ENCODE measurements at places on chromosomes 13 and 19.

DNA sequence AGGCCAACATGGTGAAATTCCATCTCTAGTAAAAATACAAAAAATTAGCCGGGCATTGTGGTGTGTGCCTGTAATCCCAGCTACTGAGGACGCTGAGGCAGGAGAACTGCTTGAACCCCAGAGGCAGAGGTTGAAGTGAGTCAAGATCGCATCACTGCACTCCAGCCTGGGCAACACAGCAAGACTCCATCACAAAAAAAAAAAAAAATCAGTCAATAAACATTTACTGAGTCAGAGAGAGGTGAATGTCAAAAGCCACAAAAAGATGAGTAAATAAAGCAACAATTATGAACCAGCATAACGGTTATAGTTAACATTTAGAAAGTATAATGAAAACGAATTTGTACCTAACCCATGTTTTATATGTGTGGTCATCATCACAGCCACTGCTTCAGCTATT, 23.1 kb downstream of the PSPC1 start:
- DNase-seq = no peak

DNA sequence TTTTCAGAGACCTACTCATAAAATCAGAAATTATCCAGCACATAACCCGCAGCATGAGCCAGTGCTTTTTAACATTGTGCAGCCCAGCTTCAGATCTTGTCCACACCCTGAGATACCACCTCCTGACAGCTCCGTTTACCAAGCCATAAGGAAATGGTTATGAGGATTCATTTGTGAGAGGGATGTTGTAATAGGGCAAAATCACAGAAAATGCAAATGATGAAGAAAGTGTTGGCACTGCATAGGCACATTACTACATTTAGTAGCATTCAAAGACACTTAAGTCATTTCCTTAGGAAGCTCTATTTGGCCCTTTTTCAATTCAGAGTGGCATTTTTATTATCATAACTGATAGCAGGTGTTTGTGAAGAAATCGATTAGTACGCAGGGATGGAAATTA, 277.5 kb downstream of the DNAJC15 start:
- DNase-seq = peak; percentile 46

- peak; percentile 56 for DNase-seq
Measured at GRCh38 chr13:20125129-20125782, 35.6 kb downstream of the GJA3 start.

DNA sequence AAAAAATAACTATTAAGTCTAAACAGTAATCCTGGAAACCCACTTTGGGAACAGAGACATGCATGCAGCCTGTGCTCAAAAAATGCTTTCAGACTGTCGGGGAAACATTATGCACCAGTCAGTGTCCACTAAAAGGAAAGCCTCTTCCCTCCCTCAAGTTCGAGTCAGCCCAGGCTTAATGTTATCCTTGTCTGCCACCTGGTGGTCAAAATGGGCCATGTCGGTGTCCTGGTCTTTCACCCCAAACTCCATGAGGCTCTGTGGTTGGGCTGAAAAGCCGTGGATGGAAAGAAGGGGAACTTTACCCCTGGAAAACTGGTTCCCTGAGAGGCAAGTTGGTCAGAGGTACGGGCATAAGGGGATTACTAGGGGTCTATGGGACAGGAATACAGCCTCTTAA, 88.4 kb upstream of the ZNF492 start:
- peak; percentile 3 for DNase-seq

DNA sequence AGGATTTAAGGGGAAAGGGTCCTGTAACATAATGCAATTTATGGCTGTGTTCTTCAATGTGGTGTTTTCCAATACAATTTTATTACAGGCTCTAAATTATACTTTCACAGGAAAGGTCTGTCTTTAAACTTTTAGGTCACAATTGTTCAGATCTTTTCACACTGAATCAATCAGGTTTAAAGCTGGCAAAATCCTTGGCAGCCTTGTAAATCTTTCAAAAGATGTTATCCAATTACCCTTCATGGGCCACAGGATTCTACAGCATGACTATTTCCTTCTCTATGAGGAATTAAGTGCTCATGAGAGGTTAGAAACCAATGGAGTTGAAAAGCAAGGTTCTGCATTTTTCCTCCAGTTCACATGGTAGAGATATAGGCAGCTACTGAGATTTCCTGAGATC, 211.5 kb upstream of the MIR17HG start:
- DNase-seq = no peak

GRCh38 chr19:3653865-3654513, 27.4 kb upstream of the CACTIN start:
- DNase-seq = no peak

DNA sequence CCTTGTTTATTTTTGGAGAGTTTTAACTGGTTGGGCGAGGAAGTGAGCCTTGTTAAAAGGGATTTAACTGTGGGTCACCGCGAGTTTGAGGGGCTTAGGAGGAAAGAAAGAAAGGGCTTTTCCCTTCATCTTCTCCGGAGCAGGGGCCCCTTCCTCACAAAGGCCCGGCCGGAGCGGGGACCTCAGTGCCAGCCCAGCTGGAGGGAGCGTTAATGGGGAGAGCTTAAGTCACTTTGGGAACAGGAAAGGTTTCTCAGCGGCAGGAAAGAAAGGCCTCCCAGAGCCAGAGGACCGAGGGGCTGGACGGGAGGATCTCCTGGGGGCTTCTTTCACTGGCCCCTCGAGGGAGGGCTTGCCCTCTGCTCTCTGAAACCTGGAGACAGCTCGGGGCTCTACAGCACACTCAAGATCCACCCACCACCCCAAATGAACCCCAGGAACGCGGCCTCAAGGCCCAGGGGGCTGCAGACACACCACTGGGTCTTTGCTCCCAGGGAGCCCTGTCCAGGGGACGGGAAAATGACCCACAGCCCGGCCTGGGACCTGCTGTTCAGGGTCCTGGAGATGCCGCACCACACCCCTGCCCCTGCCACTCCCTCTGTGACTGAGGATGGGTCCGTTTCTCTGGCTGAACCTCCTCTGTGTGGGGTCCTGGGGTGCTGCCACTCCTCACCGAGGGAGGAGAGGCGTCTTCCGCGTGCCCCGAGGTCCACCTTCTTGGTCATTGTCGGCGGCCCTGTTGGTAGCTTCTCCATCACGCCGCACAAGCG, 128.3 kb downstream of the URI1 start:
- no peak for DNase-seq

- no peak for DNase-seq
Measured at GRCh38 chr13:36142735-36143134, 11.6 kb upstream of the DCLK1 start.

GRCh38 chr19:19817357-19817756, 4.2 kb downstream of the ZNF506 start:
- DNase-seq = no peak

- DNase-seq = peak; percentile 38
Measured at GRCh38 chr19:3784607-3785450, 1.4 kb downstream of the MATK start.

DNA sequence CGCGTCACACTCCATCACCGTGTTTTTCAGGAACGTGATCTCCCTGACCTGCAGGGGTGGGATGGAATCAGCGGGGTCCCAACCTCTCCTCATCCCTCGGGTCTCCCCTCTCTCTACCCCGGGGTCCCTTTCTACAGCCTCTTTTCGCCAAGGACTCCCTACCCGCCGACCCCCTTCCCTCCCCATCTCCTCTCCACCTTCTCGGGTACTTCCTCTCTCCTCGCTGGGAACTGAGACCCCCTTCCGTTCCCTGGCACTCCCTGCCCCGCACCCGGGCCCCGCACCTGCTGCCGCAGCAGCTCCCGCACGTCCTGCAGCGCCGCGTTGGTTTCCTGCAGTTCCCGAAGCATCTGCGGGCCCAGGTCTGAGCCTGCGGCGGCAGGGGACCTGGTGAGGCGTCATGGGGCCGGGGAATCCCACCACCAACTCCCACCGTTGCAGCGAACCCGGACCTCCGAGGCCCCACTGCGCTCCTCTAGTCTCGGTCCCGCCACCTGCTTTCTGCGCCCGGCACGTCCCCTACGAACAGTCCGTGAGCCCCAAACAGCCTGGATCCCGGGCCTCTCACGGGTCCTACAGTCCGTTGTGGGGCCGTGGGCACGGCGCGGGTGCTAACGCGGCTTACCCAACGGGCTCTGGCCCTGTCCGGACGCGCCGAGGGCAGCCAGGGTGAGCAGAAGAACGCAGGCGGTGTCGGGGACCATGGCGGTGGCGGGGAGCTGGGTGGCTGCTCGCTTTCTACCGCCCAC, at the start of gene COMP:
TSS of gene COMP (minus strand) at position 740 of the 749 bp plus-strand sequence. CDS start at position 704, 36 bp downstream.
- DNase-seq = no peak

- no peak for DNase-seq
Measured at GRCh38 chr13:23231241-23231640, 50.5 kb downstream of the SGCG start.

DNA sequence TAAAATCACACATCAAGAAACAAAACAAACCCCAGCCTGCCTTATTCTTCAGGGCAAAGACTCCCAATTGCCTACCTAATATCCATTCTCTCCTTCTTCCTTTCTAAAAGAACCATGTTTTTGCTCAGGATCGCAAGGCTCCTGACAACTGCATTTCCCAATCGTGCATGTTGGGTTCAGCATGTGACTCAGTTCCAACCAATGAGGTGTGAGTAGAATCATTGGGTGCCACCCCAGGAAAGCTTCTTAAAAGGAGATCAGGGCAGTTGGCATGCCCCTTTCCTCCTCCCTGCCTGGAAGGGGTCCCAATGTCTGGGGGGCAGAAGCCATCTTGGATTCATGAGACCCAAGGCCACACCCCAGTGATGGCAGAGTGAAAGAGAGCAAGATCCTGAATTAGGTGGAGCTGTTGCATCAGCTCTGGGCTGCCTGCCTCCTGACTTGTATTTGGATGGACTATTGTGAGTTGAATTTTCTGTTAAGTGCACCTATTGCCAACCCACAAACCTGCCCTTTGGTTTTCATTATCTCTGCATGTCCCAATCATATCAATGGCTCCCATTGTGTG, 26.0 kb upstream of the UBAC2 start:
- DNase-seq = no peak

DNA sequence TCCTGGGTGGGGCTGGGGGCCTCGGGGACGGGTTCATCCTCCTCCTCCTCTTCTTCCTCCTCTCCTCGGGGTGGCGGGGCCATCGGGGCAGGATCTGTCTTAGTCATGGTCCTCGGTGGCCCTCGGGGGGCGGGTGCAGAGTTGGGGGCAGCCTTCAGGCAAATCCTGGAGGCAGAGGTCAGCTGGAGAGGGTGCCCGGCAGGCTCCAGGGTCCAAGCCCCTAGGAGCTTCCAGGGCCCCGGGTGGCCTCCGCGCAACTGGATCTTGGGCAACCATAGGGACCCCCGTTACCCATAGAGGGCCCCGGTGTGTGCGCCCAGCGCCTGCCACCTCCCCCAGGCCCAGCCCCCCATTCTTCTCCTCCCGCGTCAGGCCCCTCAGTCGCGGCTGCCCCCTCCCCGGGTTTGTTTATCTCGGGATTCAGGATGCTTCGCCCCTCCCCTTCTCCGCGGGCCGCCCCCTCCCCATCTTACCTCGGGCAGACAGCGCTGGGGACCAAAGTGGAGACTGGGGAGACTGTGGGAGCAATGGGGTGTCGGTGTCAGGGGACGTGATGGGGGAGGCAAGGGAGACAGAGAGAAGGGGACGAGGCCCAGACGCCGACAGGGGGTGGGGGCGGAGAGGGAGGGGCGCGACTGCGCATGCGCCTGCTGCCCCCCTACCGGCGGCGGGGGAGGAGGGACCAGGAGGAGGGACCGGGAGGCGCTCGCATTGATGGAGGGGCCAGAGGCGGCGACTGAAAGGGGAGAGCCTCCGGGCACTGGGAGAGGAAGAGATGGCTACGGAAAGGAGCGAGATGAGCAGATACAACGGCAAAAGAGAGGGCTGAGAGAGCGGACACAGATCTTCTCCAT, at the start of gene CLIP3:
TSS of gene CLIP3 (minus strand) at position 623 of the 854 bp plus-strand sequence. CDS start at position 107, 516 bp downstream.
- peak; percentile 100 for DNase-seq

- peak; percentile 70 for DNase-seq
Measured at GRCh38 chr13:76965759-76966421, 17.6 kb downstream of the ACOD1 start.

- DNase-seq = no peak
Measured at GRCh38 chr13:78979349-78979748, 320.4 kb upstream of the OBI1 start.

- no peak for DNase-seq
Measured at GRCh38 chr19:33812388-33813330, 16.0 kb downstream of the KCTD15 start.

DNA sequence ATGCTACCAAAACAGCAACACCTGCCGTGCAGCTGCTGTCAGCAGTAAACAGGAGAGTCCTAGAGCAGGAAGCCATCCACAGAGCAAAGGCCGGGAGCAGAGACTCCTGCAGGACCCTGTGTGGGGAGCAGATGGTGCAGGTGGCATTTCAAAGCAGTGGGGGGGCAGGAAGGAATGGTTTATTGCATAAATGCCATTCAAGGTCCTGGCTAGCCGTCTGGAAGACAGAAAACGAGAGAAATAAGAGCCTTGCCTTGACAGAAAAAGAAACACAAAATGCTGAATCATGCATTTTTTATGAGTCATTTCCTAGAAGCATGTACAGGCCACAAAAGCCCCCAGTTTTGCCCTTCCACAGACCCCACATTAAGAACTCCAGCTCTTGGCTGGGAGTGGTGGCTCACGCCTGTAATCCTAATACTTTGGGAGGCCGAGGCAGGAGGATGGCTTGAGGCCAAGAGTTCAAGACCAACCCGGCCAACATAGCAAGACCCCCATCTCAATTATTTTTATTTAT, 5.4 kb downstream of the RSPH6A start:
- DNase-seq = peak; percentile 29

- DNase-seq = no peak
Measured at GRCh38 chr19:11364935-11365334, 9.5 kb upstream of the SWSAP1 start.

- DNase-seq = peak; percentile 96
Measured at GRCh38 chr19:10315335-10316214, at the start of gene FDX2. Gene FDX2, minus strand, starts transcription at chr19:10316015. Its CDS starts 19 bp downstream, at chr19:10315996.

GRCh38 chr13:44078806-44079376, 199.2 kb downstream of the LACC1 start:
- DNase-seq = no peak

DNA sequence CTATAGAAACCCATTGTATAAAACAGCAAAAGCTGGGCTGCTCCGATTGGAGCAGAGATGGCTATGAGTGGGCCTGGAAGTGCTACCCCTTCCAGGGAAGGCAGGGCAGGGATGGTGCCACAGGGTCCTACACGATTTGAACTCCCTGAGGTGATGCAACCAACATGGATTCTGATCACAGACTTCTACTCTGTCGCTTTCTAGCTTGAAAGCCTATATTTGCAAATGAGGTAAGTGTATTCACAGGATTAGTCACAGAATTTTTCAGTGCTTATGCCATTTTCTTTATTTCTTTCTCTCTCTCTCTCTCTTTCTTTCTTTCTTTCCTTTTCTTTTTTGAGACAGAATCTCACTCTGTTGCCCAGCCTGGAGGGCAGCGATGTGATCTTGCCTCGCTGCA, 179.0 kb downstream of the SPRY2 start:
- DNase-seq = no peak

DNA sequence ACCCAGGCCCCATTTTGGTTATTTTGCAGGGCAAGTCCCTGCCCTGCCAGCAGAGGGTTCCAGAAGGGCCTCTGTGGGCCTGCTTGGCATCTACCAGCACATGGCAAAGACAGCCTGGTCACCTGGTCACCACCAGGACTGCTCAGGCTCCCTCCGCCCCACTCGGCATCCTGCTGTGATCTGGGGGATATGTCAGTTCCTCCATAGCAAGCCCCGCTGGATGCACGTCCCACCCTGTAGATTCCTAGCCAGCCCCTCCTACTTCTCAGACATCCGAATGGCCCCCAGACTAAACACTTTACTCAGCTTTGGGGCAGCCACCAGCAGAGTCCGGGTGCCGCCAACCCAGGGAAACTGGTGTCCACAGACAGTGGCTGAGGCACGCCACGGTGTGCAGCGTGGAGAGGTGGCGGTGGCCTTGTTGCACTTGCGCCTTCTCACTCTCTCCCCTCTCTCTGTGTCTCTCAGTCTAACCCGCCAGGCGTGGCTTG, 31.8 kb upstream of the USE1 start:
- no peak for DNase-seq

- DNase-seq = no peak
Measured at GRCh38 chr19:19445911-19446361, 40.5 kb downstream of the GATAD2A start.

Measured in AG08395 (cell line).